Left forelimb (tissue), 1 donor: ENCODE measurements at places on chromosomes 3 and 15.

GRCh38 chr3:172225215-172225707 lies 185.9 kb downstream of the FNDC3B start:
- no peak for DNase-seq

- DNase-seq, result no peak
These were observed 11.3 kb downstream of the EHD4 start for GRCh38 chr15:41961001-41961518.

GRCh38 chr3:159669766-159670165 lies 318.9 kb upstream of the IL12A start:
- DNase-seq, result no peak

DNA sequence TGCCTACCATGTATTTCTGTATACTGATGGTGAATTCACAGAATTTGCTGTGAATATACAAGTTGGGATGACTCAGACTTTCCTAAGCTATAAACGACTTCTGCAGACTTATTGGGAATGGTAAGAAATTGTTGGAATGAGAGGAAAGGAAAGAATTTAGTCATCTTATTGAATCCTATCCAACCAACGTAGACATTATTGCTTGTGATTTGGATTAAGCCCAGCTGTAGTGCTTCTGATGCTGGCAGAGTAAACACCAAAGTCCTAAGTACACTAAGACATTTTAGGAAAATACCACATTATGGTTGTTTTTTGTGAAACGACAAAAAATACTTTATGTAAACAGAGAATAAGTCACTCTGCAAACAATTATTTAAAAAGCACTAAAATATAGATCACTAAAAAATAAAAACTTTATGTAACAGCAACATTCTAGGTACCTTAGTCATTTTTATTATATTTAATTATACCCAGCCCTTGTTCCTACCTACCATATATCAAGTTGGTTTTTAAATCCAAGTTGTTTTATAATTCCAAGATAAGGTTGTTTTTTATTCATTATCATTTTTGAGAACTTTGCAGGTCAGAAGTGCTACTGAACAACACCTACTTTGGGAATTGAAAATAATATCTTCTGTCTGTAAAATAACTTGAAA lies 99.2 kb upstream of the MLF1 start:
- DNase-seq, result no peak

GRCh38 chr15:31234815-31235214 lies 91.8 kb upstream of the KLF13 start:
- no peak for DNase-seq

GRCh38 chr3:25945836-25946235 lies 155.9 kb downstream of the OXSM start:
- no peak for DNase-seq

DNA sequence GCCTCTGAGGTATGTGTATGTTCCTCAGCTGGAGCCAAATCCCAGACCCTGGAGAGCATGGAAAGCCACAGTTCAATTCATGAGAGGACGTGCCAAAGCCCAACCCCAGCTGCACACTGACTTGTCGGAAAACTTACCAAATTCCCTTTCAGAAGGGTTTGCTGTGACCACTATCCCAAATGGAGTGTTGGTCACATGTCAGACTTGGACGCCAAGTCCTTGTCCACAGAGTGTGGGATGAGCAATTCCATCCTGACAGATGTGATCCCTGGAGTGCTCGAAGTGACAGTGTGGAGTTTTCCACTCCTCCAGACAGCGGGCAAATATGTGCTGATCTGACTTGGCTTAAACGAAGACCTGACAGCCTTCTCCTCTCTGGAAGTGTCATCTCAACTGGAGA lies 71.2 kb downstream of the RORA start:
- DNase-seq, result peak; percentile 84

- DNase-seq, result no peak
These were observed 8.1 kb downstream of the FAM131A start for GRCh38 chr3:184345317-184346144.

GRCh38 chr15:25611603-25612002 lies 172.8 kb upstream of the UBE3A start:
- DNase-seq, result no peak

GRCh38 chr3:36525115-36525801 lies 145.0 kb downstream of the STAC start:
- no peak for DNase-seq

- DNase-seq, result no peak
These were observed 21.7 kb downstream of the CSNK1G1 start for GRCh38 chr15:64333986-64334929.

GRCh38 chr3:49386056-49386756 lies 25.6 kb downstream of the RHOA start:
- no peak for DNase-seq

DNA sequence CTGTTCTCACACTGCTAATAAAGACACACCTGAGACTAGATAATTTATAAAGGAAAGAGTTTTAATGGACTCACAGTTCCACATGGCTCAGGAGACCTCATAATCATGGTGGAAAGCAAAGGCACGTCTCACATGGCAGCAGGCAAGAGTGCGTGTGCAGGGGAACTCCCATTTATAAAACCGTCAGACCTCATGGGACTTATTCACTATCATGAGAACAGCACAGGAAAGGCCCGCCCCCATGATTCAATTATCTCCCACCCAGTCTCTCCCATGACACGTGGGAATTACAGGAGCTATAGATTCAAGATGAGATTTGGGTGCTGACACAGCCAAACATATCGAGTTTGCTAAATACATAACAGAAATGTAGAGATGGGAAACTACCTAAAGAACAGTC lies 39.5 kb upstream of the DGKG start:
- DNase-seq, result no peak

DNA sequence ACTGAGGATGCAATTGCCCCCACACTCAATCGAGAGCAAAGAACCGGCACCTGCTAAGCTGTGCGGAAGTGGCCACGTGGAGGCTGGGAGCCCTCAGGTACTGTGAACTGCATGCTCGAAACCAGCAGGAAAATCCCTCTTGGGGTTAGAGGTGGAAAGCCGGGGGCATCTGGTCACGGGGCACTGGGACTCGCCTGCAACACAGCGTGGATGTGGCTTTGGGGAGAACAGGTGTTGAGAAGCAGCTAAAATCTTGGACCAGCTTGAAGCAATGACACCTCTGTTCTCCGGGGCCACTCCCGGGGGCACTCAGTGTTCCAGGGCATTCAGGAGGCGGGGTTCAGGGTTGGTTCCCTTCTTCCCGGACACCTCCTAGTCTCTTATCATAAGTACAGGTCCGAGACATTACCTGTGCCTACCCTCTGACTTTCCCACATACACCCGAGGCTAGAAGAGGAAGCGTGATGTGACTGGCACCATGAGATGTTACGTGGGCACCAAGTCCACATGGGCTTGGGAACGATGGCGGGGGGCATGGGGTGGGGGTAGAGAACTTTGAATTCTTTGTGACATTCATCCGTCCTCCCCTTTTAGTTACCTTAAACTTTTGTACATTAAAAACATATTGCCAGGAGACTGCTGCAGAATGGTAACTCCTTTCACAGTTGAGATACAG lies 172.0 kb downstream of the ADAMTS17 start:
- peak; percentile 20 for DNase-seq

GRCh38 chr3:107969994-107970819 lies 120.6 kb downstream of the CD47 start:
- DNase-seq, result no peak

DNA sequence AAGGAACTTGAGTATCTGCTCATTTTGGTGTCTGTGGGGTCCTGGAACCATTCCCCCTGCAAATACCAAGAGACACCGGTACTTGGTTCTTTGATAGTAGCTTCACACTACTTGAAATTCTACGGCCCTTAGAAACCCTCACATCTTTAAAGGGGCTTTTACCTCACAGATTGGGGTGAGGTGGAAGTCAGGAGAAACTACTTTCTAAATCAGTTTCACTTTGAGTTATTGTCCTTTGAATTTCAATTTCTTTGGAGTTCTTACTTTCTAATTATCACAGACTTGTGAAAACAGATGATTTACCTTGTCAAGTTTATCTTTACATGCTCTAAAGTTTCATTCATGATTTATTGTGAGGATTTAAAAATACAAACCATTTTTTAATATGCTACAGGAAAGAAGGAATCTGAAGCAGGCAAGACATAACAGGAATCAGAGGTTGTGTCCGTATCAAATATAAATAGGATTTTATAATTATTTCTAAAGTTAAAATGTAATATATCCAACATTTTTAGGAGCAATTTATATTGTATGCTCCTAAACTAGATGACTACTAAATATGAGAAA lies 98.9 kb downstream of the NEDD4 start:
- no peak for DNase-seq

GRCh38 chr15:65954289-65954741 lies 85.0 kb downstream of the RAB11A start:
- DNase-seq, result no peak

DNA sequence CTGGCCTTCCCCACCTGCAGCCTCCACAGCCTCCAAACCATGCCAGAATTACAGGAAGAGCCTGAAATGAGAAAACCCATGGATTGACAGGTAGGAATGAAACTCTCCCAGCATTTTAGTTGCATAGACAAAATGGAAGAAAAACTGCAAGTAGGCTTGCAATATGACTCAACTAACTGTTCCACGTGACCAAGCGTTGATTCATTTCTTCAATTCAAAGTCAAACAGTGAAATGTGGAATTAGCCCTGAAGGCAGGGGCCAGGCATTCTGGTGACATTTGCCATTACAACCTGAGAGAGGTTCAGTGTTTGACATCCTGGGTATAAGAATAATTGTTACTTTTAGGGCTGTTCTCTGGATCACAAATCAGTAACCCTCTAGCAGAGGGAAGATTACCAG lies 676.5 kb upstream of the CFAP20DC start:
- no peak for DNase-seq

GRCh38 chr3:12049675-12050074 lies 45.5 kb downstream of the SYN2 start:
- DNase-seq, result no peak

DNA sequence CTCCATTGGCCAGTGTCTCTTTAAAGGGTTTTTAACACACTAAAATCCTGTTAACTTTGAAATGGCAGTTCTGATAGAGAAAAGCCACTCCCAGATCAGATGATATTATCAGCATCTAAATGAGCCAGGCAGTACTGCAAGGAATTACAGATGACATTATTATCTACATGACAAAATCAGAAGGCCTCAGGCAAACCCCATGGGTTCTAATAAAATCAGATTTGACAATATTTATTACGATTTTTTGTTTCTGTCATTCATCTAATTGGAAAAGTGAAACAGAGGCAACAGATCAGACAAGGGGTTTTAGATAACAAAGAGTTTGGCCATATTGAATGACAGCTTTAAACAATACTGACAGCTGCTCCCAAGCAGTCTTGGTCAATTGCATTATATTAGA lies 112.7 kb downstream of the FEZF2 start:
- DNase-seq, result no peak
